ENCODE measurements at places on chromosomes 12 and 14. TPM values are rescaled to one million over a fixed set of nuclear protein-coding genes. Genes with fewer than 3 reads are reported as not detected.

The OTOGL gene
- total RNA-seq = not detected

DNA sequence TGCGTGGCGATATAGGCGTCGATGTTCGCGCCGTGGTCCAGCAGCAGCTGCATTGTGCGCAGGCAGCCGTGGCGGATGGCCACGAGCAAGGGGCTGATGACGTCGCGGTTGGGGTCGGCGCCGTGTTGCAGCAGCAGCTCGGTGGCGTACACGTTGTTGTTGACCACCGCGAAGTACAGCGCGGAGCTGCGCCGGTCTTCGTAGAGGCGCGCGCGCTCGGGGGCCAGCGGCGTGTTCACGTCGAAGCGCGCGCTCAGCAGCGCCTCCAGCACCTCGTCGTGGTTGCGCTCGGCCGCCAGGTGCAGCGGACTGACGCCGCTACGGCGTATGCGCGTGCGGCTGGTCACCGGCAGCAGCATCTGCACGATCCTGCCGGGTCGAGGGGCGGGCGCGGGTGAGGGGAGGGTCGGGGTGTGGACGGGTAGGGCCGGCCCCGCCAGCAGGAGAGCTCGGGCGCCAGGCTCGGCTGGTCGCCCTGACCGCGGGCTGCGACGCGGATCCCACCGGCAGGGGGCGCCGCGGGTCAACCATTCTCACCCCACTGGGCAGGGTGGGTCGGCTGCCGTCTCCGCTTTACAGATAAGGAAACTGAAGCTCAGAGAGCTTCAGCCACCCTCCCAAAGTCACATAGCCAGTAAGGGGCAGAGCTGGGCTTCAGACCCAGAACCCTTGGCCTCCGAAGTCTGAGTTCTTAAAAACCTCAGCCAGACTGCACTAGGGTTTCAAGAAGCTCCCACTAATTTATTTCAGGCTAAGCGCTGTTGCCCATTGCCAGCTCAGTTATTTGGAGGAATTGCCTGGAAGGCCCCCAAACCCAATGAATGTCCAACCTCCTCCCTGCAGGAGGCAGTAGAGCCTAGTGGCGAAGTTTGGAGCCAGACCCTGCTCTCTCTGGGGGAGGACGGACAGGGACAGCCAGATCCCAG is 12.4 kb downstream of the FAM181A start:
- DNase-seq = no peak

The KRT83 gene
- total RNA-seq = not detected

The ENDOU gene
- total RNA-seq = not detected

The AKAP3 gene
- total RNA-seq = 2.8 TPM

The TESPA1 gene
- not detected for total RNA-seq

- DNase-seq = no peak
These were observed 887.2 kb downstream of the NRXN3 start for GRCh38 chr14:79057333-79057732.

The INHBC gene
- total RNA-seq = not detected

All from ascending aorta (tissue), 2 donors.